ENCODE measurements at places on chromosomes 6 and 20.
A peak's percentile ranks its signal among the peaks of the same experiment; 100 is the strongest.

DNA sequence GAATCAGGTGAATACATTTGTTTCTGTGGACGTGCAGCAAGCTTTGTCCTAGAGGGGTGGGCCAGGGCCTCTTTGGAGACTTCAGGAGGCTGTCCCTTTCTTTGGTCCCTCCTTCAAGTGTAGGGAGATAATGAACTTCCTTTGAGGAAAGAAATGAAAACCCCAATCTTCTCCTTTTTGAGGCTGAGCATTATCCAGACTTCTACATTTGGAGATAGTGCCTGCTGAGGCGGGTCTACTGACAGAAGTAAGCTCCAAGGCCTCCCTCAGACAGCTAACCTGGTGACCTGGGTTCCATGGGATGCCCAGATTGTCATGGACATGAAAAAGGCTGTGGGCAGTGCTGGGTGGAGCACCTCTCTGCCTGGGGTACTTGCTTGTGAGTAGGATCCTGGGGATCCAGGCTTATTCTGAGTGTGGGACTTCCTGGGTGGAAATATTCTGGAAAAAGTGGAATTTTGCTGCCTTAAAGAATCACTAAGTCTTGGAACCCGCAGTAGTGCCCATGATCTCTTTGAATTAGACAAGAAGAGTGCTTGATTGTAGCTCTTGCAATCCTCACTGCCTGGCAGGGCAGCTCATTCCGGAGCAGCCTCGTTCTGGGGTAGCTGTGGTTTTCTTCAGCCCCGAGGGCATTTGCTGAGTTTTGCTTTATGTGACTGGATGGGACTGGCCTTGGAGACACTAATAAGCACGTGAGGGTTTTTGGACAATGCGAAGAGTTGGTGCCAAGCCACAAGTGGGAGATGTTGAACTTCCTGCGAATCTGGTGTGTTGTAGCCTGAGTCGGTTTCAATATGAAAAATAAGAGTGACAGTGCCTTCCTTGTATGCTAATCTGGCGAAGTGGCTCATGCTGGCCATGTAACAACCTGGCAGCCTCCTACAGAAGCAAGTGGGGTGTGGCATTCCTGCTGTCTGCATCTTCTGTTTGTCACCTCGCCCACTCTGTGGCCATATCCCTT is 28.1 kb downstream of the SNRNP48 start:
- no peak for DNase-seq

DNA sequence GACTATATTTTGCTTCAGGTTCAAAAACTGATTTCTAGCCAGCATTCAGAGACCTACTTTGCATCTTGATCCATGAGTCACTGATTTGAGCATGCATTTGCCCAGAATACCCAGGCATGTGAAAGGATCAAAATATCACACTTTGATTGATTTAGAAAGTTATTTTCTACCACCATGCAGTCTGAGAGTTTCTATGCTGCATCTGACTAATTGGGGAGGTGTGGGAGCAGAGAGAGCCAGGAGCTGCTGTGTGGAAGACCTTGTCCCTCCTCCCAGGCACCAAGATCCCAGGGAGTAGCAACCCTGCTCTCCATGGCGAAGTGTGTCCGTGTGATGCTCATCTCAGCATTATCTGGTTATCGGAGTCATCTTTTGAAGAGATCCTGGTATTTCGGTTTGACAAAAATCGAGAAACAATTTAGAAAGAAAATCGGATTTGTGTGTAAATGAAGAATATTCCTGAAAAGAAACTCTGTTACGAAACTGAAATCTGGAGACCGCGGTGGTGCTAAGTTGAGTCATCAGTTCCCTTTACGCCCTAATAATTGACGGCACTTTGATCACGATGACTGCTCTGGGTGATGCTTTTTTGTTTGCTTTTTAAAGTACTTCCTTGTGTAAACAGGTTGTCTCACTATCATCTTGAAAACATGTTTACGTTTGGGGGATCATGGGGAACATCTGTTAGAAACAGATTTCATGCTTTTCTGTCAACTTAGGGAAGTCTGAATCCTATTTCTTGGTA is 193.4 kb downstream of the BACH2 start:
- DNase-seq: peak; percentile 40

GRCh38 chr6:142738731-142739130 is 206.2 kb downstream of the HIVEP2 start:
- DNase-seq: no peak

GRCh38 chr6:39344821-39345280 is 22.3 kb upstream of the KCNK16 start:
- DNase-seq: no peak

DNA sequence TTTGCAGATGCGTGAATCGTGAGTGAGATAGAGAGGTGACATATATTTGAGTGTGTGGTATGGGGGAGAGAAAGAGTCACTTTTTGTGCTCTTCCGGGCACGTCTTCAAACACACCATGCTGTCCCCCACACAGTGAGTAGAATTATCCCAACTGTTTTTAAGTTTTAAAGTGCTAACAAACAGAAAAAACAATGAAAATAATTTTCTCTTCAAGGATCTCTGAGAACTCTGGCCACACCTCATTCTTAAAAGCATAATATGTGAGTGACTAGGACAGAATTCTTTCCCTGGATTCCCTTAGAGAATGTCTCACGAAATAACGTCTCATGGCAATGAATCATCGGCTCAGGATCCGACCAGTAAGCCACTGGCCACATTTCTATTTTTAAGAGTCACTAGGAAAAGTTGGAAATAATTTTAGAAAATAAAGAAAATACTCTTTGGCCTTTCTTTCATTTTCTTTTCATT is 235.7 kb upstream of the ZNF217 start:
- DNase-seq: no peak

DNA sequence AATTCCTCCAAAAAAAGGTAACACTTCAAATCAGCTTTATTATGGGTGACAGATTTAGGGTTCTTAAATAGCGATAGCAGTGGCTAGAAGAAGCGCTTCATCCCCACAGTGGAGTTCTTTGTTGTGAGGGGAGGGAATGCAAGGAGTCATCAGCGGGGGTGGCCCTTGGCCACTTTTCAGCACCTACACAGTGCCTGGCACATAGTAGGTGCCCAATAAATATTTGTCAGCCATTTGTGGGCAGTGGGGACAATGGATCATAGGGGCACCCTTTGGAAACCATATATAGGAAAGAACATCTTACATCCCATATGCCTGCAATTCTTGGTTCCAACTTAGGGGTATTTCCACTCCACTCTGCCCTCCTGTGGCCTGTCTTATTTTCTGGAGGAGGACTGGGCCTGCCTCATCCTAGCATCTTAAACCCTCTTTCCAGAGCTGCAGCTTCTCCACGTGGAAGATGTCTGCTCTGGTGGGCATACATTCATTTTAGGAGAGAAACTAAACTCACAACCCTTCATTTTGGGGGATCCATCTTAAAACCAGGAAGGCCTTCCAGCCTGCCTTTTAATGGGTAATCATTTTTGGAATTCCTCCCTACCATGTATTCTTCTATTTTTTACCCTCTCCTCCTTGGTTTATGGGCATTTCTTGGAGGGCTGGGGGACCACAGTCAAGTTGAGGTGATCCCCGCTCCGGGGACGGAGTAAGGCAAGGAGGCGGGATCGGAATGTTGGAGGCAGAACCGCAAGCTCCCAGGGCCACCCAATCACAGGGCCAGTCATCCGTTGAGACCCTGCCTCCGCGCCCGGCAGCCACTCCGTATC is 2.6 kb upstream of the GPSM3 start:
- DNase-seq: peak; percentile 61

- no peak for DNase-seq
Observed at GRCh38 chr20:55273149-55273548, 732.2 kb downstream of the CBLN4 start.

- DNase-seq: no peak
Observed at GRCh38 chr20:63369724-63370617, 8.8 kb upstream of the CHRNA4 start.

DNA sequence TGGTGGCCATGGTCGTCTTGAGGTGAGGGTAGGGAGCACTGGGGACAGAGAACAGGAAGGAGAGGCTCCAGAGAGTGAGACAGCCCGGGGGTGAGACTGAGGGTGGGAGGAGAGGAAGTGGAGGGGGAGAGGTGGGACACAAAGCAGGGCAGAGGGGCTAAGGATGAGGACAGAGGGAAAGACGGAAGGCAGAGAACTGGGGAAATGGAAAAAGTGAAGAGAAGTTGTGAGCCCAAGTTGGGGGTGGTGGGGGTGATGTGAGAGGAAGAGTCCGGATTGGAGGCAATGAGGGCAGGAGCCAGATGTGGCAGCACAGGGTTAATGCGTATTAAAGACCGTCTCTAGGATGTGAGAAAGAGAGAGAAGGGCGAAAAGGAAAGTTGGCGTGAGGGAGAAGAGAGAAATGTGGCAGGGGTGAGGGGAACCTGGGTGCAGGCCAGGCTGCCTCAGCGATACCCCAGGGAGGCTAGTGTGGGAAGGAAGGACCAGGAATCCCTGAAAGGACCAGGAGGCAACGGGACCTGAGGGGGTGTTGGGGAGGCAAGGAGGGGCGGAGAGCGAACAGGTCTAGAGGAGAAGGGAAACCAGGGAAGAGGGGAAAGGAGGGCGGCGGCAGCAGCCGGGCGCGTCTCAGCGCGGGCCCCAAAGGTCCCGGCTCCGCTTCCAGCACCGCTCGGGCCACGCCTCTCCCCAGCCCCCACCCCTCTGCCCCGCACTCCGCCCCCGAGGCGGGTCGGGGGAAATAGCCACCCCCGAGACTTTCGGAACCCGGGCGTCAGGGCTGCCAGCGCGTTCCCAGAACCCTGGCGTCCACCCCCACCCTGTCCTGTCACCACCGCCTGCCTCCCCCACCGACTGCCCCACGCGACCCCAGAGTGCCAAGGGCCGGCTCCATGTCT is at the start of gene PPP1R18:
Gene PPP1R18, minus strand, starts transcription at position 637 of the 899 bp plus-strand sequence. Its CDS starts 627 bp downstream, at position 10.
- peak; percentile 91 for DNase-seq

Measured in activated naive CD4-positive, alpha-beta T cell treated with anti-CD3 and anti-CD28 coated beads, Interleukin-2, amount 10 ng/mL, durations not matched to agents 7 days and 5 days (primary cell).